ENCODE measurements at places on chromosomes 11 and 22. TPM values are rescaled to one million over a fixed set of nuclear protein-coding genes. Genes with fewer than 3 reads are reported as not detected.

DNA sequence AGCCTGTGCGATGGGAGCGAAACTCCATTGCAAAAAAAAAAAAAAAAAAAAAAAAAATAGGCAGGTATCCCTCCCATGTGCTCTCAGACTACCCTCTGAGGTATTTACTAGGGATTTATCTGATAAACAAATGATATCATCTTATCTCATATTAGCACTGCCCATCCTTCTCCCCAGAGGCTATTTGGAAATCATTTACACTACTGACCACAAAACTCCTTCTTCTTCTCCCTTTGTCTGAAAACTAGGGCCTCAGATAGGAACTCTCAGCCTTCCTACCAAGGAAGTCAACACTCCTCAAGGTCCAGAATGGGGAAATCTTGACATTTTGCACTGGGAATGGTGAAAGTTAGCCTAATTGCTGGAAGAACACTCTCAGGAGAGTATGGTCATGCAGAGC, 46.4 kb downstream of the LARGE2 start:
- DNase-seq, result no peak

DNA sequence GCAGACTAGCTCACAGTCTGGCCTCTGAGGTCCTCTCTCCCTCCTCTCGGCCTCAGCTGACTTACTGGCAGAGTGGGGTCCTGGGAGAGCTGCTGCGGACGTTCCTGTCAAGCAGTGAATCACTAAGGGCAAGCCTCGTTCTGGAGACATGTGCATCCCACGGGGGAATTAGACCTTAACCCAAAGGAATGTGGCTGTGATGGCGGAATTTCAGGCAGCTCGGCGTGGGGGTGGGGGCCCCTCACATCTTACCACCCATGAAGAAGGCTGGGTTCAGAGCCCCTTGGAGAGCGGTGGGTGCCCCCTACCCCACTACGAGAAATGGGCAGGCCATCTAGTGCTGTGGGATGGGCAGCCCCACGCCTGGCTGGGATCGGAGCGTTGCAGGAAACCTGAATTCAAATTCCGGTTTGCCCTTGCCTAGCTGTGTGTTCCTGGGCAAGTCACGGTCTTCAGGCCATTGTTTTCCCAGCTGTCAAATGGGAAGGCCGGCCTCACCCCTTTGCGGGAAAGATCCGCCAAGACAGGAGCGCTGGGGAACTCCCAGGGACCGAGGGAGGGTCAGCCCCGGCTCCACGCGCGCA, 554 bp downstream of the LRRC32 start:
- no peak for DNase-seq

- DNase-seq, result no peak
Measured at GRCh38 chr11:115360186-115360824, 143.9 kb downstream of the CADM1 start.

GRCh38 chr11:1742869-1743584, 7.4 kb downstream of the IFITM10 start:
- DNase-seq, result no peak

DNA sequence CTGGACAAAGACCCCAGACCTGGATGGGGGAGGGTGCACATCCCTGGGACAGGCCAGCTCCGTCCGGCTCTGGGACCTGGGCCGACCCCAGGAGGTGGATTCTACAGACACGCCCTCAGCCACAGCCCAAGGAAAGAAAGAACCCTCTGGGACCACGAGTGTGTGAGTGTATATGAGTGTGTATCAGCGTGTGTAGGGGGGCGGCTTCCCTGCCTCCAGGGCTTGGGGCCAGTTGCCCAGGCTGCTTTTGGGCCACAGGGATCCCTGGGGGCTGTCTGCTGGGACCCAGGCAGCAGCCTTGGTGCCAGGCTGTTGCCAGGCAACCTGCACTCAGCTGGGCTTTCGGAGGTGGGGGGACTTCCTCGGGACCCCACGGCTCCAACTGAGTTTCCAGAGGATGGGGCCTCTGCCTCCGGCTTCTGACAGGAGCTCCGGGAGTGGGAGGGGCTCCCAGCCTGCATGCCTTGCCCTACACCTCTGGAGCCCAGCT, 8.9 kb downstream of the DUSP8 start:
- no peak for DNase-seq

GRCh38 chr11:3984896-3985295, 109.7 kb upstream of the RRM1 start:
- DNase-seq, result no peak

DNA sequence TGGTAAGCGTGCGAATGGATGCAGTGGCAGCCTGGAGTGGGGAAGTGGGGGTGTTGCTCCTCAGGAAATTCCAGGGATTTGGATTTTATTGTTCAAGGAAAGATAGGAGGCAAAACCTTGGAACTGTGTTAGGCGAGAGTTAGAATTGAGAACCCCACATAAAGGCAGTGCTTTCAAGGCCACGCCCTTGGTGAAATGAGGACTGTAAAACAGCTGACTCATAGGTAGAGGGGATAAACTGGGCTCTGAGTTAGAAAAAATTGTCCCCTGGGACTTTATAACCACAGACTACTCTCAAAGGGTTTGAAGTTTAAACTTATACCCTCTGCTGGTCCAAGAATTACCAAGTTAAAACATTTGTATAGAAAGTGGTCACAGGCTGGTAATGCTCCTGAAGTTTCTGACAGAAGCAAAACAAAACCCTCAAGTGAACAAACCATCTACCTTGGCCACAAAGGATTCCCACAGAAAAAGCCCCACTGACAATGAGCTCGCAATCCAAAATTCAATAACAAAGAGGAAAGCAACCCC, 250.3 kb upstream of the TBCEL start:
- no peak for DNase-seq

DNA sequence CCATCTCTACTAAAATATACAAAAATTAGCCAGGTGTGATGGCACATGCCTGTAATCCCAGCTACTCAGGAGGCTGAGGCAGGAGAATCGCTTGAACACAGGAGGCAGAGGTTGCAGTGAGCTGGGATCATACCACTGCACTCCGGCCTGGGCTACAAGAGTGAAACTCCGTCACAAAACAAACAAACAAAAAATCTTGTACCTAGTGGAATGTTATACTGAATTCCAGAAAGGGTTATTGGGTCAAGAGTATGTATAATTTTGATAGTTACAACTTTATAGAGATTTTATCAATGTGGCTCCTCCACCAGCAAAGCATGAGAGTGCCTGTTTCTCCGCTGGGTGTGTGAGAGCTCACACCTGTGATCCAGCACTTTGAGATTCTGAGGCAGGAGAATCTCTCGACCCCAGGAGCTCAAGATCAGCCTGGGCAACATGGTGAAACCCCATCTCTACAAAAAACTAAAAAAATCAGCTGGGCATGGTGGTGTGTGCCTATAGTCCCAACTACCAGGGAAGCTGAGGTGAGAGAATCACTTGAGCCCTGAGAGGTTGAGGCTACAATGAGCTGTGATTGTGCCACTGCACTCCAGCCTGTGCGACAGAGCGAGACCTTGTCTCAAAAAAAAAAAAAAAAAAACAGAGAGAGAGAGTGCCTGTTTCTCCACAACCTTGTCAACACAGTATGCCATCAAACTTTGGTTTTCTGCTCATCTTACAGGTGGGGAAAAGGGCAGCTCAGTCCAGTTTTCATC, 12.7 kb upstream of the FOLR1 start:
- no peak for DNase-seq

- no peak for DNase-seq
Measured at GRCh38 chr11:11444804-11445131, 91.7 kb upstream of the CSNK2A3 start.

- DNase-seq, result no peak
Measured at GRCh38 chr11:545171-545570, 7.8 kb downstream of the LRRC56 start.

DNA sequence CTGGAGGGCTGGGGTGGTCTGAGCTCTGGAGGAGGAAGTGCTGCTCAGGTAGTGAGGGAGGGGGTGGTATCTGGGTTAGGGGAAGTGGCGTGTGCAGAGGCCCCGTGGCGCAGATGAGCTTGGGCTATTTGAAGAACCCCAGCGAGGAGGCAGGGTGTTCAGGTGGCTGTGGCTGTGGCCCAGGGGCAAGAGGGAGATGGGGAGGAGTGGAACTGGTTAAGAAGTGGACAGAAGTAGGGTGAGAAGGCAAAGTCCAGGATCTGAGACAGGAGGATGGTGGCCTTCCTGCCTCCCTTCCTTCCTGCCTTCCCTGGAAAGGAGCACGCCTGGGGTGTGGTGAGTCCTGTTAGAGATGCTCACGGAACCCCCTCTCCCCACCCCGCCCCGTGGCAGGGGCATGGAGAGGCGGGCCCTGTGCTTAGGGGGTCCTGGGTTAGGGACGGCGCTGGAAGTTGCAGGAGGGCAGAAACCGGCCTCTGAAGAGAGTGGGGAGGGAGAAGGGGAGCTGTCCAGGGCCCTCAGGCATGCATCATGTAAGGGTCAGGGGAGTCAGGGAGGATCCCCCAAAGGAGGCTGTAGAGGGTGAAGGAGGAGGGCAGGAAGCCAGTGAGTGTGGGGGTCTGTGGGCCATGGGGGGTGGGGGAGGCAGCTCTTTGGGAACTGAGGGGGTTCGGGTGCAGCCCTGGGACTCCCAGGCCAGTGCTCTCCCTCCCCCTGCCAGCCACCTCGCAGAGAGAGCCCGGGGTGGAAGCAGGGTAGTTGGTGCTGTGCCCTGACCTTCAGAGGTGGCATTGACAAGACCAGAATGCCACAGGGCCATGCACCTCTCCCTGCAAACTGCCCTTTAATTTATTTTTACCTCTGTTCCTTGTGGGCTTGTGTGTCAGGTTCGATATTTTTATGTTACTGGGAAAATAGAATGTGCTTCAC, 63.7 kb upstream of the PARVG start:
- no peak for DNase-seq

GRCh38 chr11:32172848-32173834, 82.3 kb downstream of the RCN1 start:
- peak; percentile 81 for DNase-seq

DNA sequence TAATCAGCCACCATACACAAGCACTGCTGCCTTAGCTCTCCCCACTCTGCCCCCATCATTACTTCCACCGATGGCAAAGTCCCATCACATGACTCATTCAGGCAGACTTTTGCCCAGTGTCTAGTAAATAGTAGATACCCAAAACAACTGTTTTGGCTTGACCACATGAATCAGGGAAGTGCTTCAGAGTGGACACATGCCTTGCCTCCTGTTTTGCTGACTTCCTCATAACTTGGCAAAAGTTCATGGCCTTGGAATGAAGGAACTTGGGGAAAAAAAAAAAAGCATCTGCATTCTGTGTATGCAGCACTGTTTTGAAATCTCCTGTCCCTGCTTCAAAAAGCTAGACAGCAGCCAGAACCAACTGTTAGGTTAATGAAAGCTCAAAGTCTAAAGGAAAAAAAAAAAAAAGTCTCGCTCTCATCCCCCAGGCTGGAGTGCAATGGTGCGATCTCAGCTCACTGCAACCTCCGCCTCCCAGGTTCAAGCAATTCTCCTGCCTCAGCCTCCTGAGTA, 335.3 kb downstream of the FAM181B start:
- DNase-seq, result peak; percentile 39

- no peak for DNase-seq
Measured at GRCh38 chr11:65850217-65851082, 7.5 kb downstream of the CFL1 start.

GRCh38 chr11:43542750-43543712, 137.5 kb upstream of the HSD17B12 start:
- no peak for DNase-seq

DNA sequence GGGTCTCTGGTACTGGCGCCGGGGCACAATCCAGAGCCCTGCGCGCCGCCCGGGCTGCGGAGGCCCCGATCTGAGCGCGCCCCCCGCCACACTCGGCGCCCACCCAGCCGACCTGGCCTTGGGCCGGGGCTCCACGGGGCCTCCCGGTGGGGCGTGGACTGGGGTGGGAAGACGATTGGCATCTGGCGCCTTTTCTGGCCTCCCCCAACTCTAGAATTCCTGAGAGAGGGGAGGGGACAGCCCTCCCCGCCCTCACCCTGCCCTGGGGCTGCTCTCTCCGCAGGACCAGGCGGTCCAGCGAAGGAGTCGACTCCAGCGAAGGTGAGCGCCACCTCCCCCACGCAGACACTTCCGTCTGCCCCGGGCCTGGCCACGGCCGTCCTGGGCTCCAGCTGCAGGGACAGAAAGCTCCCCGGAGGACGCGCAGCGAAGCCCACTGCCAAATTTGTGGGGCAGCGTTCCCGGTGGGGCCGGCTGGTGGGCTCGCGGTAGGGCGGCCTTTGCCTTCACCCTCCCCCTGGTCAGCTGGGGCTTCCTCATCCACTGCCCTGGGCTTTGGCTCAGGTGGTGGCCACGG, 593 bp downstream of the SSH3 start:
- no peak for DNase-seq

GRCh38 chr11:288478-289397, at the start of gene PGGHG:
Gene PGGHG (plus strand): TSS chr11:289126. CDS start chr11:289817, 691 bp downstream.
- DNase-seq, result no peak

The STK33 gene
- 23.3 TPM for polyA plus RNA-seq

The OR4C11 gene
- not detected for polyA plus RNA-seq

The LIF gene
- polyA plus RNA-seq, result 2.1 TPM

The VWCE gene
- 2.3 TPM for polyA plus RNA-seq

The DDTL gene
- polyA plus RNA-seq, result 7.9 TPM

Measured in right lung (tissue), 10 donors.